ENCODE measurements at places on chromosomes 13 and 19.

GRCh38 chr19:27775395-27775794 is 1437.6 kb downstream of the UQCRFS1 start:
- no peak for DNase-seq

DNA sequence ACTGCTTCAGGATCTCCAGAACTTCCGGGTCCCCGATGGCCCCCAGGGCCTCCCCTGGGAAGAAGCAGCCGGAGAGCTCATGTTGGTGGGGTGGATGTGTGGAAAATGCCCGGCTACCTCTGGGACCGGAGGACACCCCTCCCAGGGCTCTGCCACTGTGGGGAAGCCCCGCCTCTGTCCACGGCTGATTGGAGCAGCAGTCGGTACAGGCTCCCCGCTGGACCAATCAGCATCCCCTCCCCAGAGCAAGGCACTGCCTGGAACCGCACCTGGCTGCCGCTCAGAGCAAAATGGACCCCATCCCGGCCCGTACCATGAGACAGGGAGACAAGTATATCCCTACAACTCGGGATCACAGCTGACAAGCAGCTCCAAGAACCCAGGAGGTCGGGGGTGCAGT is 6.4 kb downstream of the DOHH start:
- DNase-seq, result no peak

DNA sequence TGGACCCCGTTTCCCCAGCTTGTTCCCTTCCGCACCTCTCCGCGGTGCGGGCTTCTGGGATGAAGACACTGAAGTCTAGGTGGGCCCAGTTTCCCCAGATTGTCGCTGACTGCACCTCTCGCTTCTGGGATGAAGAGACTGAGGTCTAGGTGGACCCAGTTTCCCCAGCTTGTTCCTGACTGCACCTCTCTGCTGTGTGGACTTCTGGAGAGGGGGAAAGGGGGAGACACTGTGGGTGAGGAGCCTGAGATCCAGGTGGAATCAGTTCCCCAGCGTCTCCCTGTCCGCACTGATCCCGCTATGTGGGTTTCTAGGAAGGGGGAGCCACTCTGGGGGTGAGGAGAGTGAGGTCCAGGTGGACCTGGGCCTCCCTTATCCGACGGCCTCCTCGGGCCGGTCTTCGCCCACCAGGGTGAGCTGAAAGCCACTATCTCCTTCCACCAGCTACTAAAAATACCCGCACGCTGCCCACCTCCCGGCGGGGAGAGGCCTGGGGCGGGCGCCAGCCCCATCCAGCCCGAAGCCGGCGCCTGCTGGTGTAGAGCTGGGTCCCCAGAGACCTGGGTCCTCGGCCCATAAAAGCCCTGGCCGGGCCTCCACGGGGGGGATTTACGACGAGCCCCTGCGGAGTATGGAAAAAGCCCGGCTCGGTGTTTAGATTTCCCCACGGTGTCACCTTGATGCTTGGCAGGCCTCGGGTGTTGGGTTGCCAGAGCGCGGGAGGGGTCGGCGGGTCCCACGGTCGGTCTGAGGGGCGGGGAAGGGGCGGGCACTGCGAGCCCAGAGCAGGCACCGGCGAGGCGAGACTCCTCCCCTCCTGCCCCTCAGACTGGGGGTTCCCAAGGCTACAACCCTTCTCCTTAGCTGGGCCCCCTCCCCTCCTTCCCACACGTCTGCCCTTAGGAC is 10.6 kb downstream of the FUT6 start:
- no peak for DNase-seq

DNA sequence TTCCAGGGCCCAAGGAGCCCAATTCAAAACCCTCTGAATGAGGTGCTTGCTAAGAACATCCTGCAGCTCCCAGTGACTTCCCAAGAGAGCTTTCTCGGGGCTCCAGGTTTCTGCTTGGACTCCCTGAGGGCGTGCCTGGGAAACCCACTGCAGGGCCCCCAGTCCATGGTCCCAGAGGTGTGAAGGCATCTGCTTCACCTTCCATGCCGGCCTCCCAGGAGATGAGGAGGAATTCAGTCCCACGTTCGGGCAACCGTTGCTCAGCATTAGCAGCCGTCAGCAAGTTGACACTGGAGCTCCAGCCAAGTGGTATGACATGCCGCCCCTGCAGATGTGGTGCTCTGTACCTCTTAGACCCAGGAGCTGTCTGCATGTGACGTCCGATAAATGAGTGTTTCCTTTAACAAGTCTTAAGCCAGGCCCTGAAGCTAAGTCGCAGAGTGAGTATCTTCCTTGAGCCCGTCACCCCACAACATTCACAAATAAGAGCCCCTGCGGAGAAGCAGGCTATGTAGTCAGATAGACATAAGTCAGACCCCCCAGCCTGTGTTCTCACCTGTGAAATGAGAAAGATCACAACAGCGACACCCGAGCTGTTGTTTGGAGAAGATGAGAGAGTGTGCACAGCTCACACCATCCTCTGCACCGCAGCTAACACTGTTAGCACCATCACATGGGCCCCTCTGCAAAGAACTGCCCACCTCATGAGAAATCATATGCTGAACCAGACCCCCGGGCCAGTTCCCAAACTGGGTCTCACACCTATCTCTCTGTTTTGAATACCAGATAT is 150.3 kb downstream of the KATNAL1 start:
- no peak for DNase-seq

- DNase-seq, result no peak
Measured at GRCh38 chr19:33432015-33432414, 58.5 kb downstream of the CEBPG start.

GRCh38 chr13:99867535-99868257 is 103.9 kb downstream of the ZIC5 start:
- DNase-seq, result no peak

DNA sequence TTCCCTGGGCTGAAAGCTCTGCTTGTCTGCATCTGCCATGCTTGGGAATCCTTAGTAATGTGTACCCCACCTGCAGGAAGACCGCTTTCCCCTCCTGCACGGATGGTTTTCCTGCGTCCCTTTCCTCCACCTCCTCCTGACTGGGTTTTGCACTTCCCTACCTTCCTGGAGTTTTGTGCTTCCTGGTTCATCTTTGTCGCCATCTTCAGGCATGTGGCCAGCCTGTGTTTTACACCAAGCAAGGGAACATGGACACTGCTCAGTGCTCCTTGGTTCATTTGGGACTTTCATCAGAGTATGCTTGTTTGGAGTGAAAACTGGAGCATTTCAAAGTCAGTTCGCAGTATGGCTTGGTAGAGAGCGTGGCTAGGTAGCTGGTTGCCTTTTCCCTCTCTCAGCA is 30.7 kb downstream of the ERICH6B start:
- peak; percentile 4 for DNase-seq

- no peak for DNase-seq
Measured at GRCh38 chr13:49308097-49308875, 60.6 kb downstream of the CDADC1 start.

DNA sequence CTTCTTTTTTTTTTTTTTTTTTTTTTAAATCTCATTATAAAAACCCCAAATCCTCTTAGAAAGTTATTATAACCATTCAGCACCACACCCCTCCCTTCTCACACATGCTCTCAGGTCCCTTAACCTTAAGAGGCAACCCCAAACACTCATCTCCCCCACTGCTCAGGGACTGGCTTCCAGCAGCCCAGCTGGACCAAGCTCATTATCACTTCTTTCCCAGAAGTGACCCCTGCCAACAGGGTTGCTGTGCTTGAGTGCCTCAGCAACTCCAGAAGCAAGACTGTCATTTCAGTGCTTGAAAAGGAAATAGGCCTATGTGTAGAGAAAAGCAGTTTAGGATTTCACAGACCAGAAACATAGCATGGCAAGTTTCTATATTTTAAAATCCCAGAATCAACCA is 84.3 kb downstream of the SLAIN1 start:
- no peak for DNase-seq

DNA sequence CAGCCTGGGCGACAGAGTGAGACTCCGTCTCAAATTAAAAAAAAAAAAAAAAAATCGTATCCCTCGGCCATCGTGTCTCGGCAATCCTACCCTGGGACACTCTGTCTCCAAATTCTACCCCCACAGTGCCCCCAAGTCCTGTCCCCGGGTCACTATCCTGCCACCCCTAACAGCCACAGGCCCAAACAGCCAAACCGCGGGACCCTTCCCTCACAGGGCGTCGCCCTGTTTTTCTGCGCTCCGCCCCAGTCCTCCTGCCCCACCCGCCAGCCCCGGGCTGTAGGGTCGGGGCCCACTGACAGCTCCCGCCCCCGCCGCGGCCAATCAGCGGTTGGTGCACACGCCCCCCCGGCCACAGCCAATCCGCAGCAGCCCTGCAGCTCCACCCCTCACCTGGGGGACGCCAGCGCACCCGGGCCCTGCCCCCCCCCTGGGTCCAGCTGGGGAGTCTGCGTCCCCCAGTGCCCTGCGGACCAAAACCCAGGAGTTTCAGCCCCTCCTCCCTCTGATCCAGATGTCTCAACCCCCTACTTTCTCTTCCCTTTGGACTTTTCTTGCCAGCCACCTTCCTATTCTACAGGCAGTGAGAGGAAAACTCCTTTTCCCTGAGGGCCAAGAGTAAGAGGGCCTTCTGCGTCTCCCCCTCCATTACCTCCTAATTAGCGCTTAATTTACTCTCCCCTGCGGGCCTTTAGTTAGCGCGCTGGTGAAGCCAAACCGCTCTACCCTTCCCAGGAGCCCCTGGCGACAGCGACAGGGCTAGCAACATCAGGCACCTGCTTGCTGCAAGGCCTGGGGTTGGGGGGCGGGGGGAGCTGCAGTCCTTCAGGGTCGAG is 1.5 kb upstream of the BCAT2 start:
- DNase-seq, result no peak

- DNase-seq, result no peak
Measured at GRCh38 chr13:39512687-39513086, 90.3 kb downstream of the LHFPL6 start.

DNA sequence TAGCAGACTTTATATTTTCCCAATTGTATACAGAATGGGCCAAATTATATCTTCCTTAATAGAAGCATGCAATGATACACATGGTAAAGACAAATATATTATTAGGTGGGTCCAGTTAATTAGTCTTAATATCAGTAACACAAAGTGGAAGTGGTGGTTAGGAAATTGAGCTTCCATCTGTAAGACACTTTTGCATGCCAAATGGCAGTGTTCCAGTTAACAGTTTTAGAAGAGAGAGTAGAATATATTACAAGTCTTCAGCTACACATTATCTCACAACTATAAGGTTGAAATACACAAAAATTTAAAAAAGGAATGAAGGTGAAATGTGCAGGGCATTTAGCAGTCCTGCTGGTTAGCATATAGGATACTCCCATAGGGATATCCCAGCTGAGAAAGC is 536.5 kb downstream of the PCDH9 start:
- DNase-seq, result no peak

DNA sequence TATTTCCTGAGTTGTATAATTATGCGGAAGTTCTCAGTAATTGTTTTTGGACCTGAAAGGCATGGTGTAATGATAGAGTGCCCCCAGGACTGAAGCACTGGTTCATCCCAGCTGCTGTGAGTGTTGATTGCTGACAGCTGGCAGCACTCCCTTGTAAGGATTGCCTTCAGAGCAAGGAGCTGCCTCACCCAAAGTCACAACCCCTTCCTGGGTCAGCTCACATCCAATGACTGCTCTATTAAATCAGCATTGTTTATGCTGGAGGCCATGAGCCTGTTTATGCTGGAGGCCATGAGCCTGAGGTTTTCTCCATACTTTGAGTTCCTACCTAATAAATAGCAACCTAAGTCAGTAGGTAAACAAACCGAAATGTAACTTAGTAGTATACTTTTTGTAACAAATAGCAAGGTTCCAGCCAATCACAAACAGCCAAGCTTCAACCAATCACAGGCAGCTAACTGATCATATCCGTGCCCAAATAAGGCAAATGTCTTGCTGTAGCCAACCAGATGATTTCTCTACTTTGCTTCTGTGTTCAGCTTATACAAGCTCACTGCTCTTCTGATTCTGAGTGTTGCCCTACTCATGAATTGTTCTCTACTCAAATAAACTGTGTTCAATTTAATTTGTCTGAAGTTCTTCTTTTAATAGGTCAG is 11.7 kb upstream of the SPACA6 start:
- DNase-seq, result no peak

DNA sequence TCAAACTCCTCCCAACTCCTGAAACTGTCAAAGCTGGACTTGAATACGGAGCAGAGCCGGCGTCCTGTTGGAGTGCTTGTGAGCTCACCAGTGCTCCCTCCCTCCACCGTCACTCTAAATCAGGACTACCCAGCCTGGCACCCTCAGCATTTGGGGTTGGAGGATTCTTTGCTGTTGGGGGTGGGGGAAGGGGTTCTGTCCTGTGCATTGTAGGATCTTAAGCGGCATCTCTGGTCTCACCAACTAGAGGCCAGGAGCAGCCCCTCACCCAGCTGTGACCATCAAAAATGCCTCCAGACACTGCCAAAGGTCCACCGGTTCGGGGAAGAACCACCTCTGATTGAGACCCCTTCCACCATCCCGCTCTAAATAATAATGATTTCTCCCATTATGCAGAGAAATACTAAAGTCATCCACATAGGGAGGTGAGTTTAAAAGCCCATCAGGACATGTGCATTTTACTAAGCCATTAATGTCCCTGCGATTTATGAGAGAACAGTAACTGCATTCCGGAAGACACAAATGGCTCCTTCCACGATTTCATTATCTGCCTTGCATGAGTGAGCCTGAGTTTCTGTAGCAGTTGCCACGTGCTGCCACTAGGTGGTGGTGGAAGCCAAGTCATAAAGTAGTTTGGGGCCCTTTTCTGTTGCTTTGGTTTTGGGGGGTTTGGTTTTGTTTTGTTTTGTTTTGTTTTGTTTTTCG is 16.1 kb upstream of the USP29 start:
- peak; percentile 9 for DNase-seq

- no peak for DNase-seq
Measured at GRCh38 chr19:38377052-38377451, 2.7 kb downstream of the PSMD8 start.

- no peak for DNase-seq
Measured at GRCh38 chr19:22619932-22620331, 14.2 kb upstream of the ZNF492 start.

- DNase-seq, result no peak
Measured at GRCh38 chr13:96090240-96091101, 564 bp downstream of the HS6ST3 start.

DNA sequence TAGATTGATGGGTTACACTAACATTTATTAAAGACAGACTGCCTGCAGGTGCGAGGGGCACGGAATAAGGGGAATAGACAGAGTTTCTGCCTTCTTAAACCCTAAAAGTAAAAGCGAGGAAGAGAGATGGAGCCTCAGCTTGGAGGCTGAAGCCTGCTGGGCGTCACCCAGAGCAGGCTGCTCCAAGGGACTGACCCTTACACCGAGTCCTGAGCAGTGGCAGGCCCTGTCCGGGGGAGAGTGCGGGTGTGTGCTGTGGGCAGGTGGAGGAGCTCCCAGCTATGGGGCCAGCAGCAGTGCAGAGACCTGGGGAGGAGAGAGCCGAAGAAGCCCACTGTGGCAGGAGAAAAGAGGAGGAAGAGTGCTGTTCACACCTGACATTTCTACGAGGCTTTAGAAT is 86.4 kb downstream of the SOX1 start:
- no peak for DNase-seq

DNA sequence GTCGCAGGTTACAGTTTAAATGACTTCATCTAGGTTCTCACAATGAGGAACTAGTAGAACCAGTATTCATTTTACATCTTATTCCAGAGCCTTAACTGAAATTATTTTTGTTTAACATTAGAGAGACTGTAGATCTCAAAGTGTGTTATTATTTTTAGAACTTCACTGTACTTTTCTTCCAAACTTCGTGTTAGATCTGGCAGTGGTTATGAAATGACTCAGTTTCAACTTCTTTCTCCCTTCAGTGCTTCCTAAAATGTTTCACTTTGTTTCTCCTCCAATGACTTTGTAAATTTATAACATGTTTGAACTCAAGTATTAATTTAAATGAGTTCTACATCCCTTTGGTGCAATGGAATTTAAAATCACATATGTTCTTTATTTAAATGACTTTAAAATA is 139.3 kb downstream of the PCDH9 start:
- DNase-seq, result no peak

- DNase-seq, result no peak
Measured at GRCh38 chr19:13865571-13866462, 11.1 kb upstream of the NANOS3 start.

Data from iPS DF 6.9 (cell line).